ENCODE measurements at places on chromosomes 7 and 10.

GRCh38 chr7:122989577-122989976 is 5.9 kb downstream of the TAS2R16 start:
- DNase-seq: no peak

DNA sequence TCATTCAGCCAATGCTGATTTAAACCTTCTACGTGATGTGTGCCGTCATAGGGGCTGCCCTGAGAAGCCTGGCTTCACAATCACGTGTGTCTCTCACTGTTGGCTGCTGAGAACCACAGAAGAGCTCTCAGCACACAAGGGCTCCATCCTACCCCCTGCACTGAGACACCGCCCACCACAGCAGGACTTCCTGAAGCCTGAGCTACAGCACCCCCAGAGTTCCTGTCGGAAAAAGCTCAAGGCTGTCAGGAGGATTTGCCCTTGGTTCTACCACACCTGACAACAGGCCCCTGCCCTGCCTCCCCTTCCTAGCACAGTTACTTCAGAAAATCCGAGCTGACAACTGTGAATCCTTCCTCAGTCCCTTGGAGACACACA is 191.9 kb downstream of the MAD1L1 start:
- DNase-seq: peak; percentile 64

GRCh38 chr10:132645630-132646442 is 108.2 kb downstream of the INPP5A start:
- no peak for DNase-seq

DNA sequence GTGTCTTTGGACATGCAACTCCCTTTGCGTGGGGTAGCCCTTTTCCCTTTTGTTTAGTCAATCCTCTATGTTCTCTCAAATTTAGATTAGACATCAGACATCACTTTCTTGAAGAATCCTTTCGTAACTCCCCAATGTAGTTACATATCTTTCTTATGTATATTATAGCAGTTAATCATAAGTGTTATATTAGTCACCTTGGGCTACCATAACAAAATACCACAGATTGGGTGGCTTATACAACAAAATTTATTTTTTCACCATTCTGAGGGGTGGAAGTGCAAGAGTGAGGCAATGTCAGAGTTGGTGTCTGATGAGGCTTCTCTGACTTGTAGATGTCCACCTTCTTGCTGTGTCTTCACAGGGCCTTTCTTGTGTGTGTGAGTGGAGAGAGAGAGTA is 105.7 kb downstream of the PHTF2 start:
- DNase-seq: no peak

- no peak for DNase-seq
Observed at GRCh38 chr7:21128062-21128817, 299.6 kb upstream of the SP4 start.

DNA sequence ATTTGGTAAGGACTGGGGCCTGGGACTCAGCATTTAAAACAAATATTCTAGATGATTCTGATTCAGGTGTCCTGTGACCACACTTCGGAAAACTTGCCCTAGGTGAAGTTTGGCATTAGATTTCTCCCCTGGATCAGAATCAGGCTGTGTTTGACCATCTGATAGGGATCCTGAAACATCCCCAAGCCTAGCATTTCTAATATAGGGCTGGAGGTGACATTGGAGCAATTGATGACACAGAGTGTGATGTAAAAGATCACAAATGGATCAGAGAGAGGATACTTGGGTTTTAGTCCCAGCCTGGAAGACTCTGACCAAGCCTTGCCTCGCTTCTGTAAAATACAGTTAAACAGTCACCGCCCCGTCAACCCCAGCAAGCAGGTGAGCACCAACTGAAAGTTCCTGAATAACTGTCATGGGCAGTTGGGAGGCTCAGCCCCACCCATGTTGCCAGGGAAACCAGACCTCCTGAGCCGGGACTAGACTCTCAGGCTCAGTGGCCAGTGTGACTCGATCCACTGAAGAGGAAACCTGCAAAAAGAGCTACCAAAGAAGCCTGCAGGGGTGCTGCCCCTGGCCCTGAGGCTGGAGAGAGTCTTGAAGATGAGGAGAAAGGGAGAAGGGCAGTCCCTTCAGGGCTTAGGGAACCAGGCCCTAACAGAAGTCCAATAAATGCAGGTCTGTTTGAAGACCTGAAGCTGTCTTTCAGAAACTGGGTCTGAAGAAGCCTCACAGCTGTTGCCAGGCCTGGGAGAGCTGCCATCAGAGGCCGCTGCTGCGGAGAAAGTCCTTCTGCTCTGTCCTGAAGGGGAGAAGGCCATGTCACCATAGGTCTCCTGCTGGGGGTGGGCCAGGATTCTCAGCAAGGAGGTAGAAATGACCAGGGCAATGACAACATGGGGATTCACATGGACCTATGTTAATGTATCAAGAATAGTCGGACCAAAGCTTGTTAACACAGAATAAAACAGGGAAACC is 126.1 kb upstream of the KCNMA1 start:
- no peak for DNase-seq

- DNase-seq: no peak
Observed at GRCh38 chr7:27073076-27073475, 22.7 kb downstream of the HOXA1 start.

DNA sequence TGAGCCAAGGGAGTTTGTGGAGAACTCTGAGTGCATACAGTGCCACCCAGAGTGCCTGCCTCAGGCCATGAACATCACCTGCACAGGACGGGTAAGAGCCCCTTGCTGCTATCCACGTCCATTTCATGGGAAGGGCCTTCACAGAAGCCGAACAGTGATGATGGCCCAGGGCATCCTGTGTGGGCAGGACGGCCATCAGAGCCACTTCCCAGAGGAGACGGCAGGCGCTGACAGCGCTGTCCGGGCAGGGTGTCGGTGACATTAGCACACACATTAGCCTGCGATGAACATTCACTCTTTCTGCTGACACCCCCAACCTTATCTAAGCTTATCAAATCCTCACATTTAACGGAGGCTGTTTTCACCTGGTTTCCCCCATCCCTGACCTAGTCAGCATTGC is 144.9 kb downstream of the EGFR start:
- DNase-seq: no peak

DNA sequence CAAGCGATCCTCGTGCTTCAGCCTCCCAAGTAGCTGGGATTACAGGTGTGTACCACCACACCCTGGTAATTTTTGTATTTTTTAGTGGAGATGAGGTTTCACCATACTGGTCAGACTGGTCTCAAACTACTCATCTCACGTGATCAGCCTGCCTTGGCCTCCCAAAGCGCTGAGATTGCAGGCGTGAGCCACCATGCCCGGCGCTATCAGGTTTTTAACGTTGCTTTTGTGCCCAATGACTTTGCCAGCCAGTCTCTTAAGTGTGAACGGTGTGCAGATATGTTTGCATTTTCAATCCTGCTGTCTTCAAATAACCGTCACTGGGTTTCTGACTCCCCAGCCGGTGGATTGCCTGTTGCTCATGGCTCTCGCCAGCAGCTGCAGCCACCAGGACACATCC is 201.8 kb upstream of the PPP2R2D start:
- DNase-seq: no peak

DNA sequence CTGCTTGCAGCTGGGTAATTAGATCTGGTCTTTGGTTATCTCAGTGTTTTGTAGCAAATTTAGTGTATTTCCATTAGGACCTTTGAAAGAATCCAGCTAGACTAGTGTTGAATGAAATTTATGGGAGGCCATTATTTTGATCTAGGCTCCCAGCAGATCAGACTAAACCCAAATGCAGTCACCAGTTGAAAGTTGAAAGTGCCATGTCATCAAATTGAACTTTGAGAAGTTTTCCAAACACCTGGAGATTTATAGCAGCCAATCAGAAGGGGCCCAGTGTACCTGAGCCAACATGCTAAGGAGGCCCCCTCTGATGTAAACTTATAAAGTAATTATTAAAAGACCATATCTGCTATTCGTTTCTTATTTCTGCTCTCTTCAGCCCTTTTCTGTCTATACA is 11.3 kb upstream of the TMEM236 start:
- no peak for DNase-seq

DNA sequence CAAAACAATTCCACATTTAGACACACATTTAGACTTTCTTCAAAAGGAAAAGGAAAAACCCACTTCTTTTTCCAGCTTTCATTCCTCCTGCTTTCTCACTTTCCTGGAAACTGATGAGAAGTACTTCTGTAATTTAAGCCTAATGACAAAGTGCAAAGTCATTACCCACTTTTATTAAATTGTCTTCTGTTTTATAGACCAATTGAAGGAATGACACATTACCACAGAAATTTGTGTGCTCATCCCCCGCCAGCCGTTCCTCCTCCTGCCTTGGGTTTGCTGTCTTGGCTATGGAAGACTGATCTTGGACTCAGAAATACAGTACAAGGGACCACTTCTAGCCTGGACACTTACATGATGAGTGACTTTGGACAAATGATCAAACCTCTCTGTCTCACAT is 717.8 kb downstream of the SORCS3 start:
- no peak for DNase-seq

DNA sequence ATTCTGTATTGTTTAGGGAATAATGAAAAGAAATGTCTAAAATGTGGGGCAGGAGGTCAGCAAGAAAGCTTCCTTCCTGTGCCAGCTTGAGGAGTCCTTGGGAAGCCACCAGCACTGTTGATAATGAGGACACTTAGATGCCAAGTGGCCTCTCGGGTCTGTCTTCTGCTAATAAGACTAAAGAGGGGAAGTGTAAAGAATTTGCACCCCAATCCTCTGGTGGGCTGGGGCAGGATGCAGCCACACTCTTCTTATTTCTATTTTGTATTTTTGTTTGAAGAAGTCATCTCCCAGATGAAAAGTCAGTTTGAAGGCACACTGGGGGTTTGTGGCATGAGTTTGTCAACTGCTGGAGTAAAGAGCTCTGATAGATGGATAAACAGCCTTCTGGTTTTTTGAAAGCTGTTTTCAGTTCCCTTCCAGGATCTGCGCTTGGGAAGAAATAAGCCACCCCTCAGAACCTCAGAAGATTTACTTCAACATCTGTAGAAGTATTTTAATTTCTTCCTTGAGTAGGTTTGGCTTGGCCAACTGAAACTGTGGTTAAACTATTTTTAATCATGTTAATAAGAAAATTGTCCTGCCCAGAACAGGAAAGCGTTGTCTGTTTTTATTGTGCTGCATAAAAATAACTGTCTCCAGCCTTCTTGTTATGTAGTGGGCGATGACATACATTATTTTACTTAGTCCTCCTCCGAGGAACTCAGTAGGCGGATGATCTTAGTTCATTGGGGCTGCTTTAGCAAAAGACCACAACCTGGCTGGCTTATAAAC is 128.8 kb upstream of the GPR26 start:
- DNase-seq: no peak

DNA sequence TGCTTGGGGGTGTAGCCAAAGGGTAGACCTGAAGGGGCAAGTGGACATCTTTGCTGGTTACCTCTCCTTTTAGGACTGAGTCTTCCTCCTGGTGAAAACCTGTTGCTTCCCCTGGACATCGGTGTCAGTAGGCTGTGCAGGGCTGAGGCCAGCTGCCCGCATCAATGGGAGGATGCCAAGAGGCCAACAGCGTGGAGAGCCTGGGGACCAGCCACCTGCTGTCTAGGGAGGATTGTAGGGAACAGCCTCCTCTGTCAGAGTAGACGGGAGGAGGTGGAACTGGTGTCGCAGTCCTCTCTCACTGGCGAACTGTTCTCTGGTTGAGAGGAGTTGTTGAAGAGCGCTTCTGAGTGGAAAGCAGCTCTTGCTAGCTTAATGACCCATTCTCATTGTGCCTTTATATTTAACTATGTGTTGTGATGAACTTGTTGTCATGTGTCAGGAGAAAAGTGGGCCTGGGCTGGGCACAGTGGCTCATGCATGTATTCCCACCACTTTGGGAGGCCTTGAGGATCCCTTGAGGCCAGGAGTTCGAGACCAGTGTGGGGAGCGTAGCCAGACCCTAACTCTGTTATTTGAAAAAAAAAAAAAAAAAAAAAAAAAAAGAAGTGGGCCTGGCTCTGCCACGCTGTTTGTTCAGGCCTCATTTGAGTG is 1.8 kb downstream of the SUFU start:
- DNase-seq: no peak

DNA sequence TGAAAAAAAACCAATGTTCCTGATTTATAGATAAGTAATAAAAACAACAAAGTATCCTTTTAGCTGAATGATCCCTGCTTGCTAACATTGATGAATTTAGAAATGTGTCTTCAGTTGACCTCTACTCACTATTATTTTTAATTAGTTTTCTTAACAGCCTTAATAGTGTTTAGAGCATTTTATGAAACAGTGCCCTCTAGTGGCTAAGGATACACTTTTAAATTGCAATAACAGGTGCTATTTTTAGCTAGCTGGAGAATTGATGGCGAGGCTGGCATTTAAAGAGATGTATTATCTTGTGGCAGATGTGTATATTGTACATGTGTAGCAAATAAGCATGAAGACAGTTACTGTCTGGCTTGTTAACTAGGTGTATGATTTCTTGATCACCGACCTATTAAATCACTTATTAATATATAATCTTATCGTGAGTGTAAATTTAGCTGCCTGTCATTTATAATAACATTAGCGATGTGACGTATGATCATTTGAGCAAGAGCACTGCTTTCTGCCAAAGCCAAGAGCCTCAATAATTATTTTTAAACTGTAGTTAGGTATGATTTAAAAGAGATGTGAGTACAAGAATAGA is 451.9 kb downstream of the DPP6 start:
- no peak for DNase-seq

GRCh38 chr7:128247640-128248194 is 6.6 kb downstream of the LEP start:
- no peak for DNase-seq

DNA sequence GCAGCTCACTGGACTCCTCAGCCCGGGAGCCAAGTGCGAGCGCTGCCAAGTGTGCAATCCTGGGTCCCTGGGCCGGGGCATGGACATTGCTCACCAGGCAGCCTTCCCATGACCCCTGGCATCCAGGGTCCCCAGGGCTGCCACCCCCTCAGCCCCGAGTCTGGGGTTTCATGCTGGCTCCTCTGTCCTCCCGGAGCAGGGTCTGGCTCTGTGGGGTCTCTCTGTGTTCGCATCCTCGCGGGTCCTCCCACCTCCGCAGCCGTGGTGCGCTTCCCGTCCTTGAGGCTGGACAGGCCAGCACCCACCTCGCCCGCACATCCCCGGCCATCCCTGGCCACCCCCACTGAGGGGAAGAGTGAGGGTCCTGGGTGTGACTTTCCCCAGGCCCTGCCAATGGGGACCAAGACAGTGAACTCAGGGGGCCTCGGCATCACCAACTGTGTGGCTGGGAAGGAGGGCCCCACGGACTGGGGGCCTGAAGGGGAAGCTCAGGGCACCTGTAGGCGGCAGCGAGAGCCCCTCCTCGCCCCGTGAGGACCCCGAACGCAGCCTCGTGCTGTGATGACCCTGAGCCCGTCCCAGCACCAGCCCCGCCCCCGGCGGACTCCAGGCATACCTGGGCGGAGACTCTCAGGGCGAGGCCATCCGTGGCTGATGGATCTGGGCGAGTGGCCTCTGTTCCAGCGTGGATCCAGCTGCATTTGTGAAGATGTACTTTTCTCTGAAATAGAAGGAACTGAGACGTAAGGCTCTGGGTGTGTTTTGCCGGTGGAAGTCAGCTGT is 50.3 kb upstream of the CFAP46 start:
- no peak for DNase-seq
